ENCODE measurements at places on chromosomes 5 and 9.

- no peak for DNase-seq
Observed at GRCh38 chr9:27527702-27528075, 1.9 kb downstream of the MOB3B start.

DNA sequence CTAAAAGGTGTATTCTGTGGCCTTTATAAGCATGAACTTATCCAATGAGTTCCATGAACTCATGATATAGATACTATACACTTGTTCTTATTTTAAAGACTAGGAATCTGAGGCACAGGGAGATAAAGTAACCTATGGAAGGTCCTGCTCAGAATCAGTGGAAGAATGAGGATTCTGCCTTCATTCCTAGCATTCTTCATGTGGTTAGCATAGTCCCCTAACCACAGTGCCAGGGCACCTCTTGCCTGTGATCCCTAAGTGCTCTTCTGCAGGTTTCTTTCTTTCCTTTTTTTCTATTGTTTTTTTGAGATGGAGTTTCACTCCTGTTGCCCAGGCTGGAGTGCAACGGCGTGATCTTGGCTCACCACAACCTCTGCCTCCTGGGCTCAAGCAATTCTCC, 174.1 kb downstream of the C9orf152 start:
- DNase-seq = no peak

- DNase-seq = no peak
Observed at GRCh38 chr5:129499208-129499852, 39.2 kb downstream of the ADAMTS19 start.

GRCh38 chr5:9657819-9658218, 27.7 kb upstream of the TAS2R1 start:
- no peak for DNase-seq

DNA sequence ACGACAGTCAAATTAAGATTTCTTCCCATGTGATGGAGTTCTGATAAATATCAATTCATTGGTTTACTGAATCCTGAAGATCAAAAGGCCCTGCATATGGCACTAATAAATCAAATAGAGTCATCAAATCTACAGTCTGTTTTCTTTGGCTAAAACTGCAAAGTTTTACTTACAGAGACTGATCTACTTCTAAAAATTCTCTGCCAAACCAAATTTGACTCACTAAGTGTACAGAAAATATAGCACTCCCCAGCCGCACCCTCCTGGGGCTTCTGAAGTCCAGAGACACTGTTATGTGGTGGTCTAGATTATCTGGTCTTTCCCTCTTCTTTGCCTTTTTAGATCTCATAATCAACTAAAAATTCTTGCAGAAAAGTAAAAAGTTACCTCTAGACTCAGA, 237.7 kb downstream of the MLLT3 start:
- DNase-seq = peak; percentile 10

DNA sequence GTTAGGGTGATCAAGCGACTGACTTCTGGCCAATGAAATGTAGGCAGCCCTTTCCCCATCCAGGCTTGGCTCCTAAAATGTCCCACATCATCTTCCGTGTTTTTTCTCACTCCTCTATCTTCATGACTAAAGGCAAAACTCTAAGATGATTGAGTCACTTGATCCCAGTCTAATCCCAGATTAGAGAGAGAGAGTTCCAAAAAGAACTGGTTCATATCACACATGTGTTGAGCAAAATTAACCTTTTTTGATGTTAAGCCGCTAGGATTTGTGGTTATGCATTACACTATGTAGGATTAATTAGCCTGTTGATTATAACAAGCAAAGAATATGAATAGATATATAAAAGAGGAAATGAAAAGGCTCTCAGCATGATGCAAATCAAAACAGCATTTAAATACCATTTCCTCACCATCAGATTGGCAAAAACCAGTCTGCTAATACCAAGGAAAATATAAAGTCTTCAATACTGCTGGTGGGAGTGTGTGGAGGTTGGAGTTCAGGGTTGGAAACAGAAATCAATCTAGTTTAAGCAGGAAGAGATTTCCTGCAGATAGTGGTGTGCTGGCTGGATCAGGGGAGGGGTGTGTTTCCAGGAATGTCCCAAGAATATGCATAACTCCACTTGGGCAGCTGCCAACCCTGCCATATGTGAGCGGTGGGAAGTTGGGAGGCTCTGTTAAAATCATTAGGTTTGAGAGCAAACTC, 187.6 kb upstream of the S1PR3 start:
- no peak for DNase-seq

DNA sequence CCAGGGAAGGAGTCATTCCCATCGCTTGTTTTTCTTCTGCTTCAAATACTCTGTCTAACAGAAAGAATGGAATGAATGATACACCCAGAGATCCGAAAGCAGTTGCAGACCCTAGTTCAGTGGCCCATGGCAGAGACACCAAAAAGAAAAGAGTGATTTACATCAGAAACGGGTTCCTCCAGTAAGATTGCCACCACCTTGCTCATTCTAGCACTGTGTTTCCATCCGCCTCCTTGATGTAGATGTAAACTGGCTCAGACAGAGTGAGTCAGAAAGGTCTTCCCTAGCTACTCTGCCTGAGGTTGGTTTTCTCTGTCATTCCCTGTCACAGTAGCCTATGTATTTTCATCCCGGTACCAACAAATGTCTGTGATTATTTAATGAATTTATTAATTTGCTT, 15.9 kb upstream of the CLINT1 start:
- no peak for DNase-seq

GRCh38 chr9:113228130-113228665, 6.9 kb downstream of the SLC31A1 start:
- no peak for DNase-seq

- DNase-seq = no peak
Observed at GRCh38 chr9:8287501-8287900, 487.9 kb upstream of the DMAC1 start.

GRCh38 chr5:153318556-153318955, 171.9 kb upstream of the GRIA1 start:
- DNase-seq = no peak

DNA sequence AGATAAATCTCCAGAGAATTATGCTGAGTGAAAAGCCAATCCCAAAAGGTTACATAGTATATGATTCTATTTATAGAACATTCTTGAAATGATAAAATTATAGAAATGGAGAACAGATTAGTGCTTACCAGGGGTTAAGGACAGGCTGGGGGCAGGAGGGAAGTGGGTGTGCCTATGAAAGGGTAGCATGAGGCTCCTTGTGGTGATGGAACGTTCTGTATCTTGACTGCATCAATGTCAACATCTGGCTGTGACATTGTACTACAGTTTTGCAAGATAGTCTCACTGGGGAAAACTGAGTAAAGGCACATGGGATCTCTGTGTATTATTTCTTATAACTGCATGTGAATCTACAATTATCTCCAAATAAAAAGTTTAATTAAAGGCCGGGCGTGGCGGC, 22.3 kb downstream of the ORM2 start:
- no peak for DNase-seq

- DNase-seq = peak; percentile 56
Observed at GRCh38 chr9:136219276-136219675, 14.3 kb upstream of the LHX3 start.

DNA sequence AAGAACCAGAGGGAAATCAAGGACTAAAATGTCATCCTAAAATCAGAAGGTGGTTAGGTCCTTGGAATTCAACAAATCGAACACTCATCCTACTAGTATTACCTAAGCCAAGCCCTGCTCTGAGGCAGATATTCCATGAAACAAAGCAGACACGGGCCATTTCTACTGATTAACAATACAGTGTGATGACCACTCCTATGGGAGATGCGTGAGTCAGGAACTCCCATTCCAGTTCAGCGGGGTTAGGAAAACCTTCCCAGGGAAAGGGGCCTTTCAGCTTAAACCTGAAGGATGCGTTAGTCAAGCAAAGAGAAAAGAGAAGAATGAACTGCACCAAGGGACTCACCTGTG, 117.8 kb upstream of the LHFPL2 start:
- no peak for DNase-seq

DNA sequence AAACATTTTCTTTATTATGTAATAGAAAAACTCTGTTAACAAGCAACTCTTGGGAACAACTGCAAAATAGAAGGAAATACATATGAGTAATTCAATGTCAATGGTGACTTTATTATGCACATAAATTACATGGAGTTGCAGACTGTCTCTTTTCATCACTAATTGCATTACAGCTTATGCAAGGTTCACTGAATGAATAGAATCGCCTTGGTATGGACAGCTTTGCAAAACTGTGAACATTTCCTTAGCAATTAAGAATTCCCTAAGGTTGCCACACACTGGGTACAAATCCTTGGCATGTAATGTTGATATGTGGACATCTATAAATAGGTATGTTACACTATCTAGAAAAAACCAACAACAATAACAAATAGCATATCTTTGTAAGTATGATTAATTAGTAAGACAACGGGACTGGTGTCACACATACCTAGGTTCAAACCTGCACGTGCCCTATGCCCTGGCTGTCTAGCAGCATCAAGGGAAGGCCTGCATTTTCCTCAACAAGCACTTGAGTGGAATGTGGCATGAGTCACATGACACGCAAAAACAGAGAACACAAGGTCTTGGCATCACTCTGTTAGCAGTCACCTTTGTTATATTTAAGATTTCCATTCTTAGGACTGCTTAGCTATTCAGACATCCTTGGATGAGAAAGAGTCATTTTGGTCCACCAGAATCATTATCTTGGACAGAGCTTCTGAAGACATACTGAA, 263.9 kb downstream of the CTNND2 start:
- no peak for DNase-seq

All from fibroblast of the conjunctiva (primary cell).